Naive thymus-derived CD4-positive, alpha-beta T cell (primary cell): ENCODE measurements at places on chromosomes 11 and 22. TPM values are rescaled to one million over a fixed set of nuclear protein-coding genes. Genes with fewer than 3 reads are reported as not detected.
A peak's percentile ranks its signal among the peaks of the same experiment; 100 is the strongest.

FAM180B gene
- 0.21 TPM for total RNA-seq

APOBEC3G gene
- 18.5 TPM for total RNA-seq

DCDC1 gene
- 0.22 TPM for total RNA-seq

CLDN5 gene
- not detected for total RNA-seq

APOA1 gene
- total RNA-seq, result 0.70 TPM

PRAME gene
- not detected for total RNA-seq

KRTAP5-11 gene
- total RNA-seq, result not detected

PRODH gene
- total RNA-seq, result not detected

NFAM1 gene
- total RNA-seq, result 40.3 TPM

SLC7A4 gene
- not detected in 2 replicates for total RNA-seq

GAB4 gene
- not detected in 2 replicates for total RNA-seq

DEPDC7 gene
- total RNA-seq, result 7.2 TPM

GRK3 gene
- total RNA-seq, result 42.5 and 44.8 TPM in 2 replicates

MMP13 gene
- total RNA-seq, result not detected

- no peak overlapping the region for H3K4me3 ChIP-seq
- peaks cover 4% of the 10 kb centered on the region for H3K4me1 ChIP-seq
- H3K27ac ChIP-seq, result no peak overlapping the region
- no peak for DNase-seq
- no peaks in the 10 kb centered on the region for H3K27me3 ChIP-seq
Observed at GRCh38 chr11:119743006-119743405, 14.0 kb upstream of the NECTIN1 start.

GRCh38 chr11:74849525-74850391 is 99.1 kb downstream of the XRRA1 start:
- peaks cover 64% of the 10 kb centered on the region for H3K36me3 ChIP-seq
- H3K4me1 ChIP-seq, result no peaks in the 10 kb centered on the region
- no peak overlapping the region for H3K27ac ChIP-seq
- DNase-seq, result no peak

DNA sequence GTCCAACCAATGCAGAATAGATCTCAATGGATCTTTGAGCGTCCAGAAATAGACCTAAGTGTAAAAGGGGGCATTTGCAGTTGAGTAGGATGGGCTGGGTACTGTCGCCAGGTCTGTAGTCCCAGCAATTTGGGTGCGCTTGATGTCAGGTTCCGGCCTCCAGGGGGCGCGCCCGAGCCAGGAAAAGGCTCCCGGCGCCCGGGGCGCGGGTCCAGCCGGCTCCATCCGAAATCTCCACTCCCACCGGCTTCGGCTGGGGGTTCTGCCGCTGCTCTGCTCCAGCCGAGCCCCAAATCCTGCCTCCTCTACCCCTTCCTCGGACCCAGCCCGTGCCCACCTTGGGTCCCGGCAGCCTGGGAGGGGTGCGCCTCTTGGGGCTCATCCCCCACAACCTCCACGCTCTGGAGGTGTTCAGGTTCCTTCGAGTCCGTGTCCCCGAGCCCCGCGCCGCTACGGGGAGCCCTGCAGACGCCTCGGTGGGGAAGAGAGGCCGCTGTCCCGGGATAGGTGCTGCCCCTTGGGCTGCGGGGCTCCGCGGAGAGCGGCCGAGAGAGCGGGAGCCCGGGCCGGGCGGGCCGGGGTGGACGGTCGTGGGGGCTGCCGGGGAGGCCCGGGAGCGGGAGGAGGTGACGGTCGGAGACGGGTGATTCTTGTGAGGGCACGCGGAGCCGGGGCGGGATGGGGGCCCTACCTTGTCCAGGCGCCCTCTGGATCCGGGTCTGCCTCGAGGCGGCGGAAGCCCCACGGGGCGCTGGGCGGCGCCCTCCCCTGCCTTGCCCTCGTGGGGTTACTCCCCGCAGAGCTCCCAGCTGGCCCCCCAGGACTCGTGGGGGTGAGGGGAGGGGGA is 13.0 kb upstream of the CYB5R3 start:
- no peaks in the 10 kb centered on the region for H3K27me3 ChIP-seq
- no peaks in the 10 kb centered on the region for H3K36me3 ChIP-seq
- peak; percentile 77 for DNase-seq
- H3K4me3 ChIP-seq, result peak overlapping the region; percentile 66
- no peak overlapping the region for H3K27ac ChIP-seq

- no peaks in the 10 kb centered on the region for H3K27me3 ChIP-seq
- no peak overlapping the region for H3K27ac ChIP-seq
- H3K36me3 ChIP-seq, result no peaks in the 10 kb centered on the region
Observed at GRCh38 chr11:63007920-63008319, 7.7 kb downstream of the SLC22A8 start.

DNA sequence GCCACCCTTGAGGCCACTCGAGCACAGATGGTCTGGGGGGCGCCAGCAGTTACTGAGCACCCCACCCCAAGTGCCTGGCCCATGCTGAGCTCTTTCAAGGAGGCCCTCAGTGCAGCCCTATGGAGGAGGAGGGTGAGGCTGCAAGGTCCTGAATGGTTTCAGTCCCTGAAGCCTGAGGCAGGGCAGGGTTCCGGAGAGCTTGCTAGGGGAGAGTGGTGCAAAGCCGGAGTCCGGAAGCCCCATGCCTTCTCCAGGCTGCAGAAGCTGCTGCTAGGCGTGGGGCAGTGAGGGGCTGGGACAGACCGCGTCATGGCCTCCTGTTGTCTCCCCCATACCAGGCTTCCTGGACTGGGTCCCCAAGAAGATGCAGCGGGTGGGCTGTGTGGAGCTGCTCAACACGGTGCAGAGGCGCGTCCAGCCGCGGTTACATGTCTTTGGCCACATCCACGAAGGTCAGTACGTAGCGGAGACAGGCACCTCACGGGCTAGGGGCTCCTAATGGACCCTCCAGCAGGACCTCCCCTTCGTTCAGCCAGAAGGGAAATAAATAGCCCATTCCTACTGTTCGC is 90.6 kb downstream of the MPPED1 start:
- H3K36me3 ChIP-seq, result no peaks in the 10 kb centered on the region
- no peak for DNase-seq
- no peaks in the 10 kb centered on the region for H3K27me3 ChIP-seq
- H3K4me1 ChIP-seq, result no peaks in the 10 kb centered on the region

- no peaks in the 10 kb centered on the region for H3K27me3 ChIP-seq
- no peak overlapping the region for H3K4me3 ChIP-seq
- no peaks in the 10 kb centered on the region for H3K4me1 ChIP-seq
- H3K36me3 ChIP-seq, result no peaks in the 10 kb centered on the region
Observed at GRCh38 chr11:108751444-108751843, 86.6 kb downstream of the DDX10 start.

- no peak for DNase-seq
- peak overlapping the region; percentile 82 for H3K27ac ChIP-seq
- H3K27me3 ChIP-seq, result no peaks in the 10 kb centered on the region
Observed at GRCh38 chr11:47400768-47401279, 7.6 kb upstream of the SLC39A13 start.

DNA sequence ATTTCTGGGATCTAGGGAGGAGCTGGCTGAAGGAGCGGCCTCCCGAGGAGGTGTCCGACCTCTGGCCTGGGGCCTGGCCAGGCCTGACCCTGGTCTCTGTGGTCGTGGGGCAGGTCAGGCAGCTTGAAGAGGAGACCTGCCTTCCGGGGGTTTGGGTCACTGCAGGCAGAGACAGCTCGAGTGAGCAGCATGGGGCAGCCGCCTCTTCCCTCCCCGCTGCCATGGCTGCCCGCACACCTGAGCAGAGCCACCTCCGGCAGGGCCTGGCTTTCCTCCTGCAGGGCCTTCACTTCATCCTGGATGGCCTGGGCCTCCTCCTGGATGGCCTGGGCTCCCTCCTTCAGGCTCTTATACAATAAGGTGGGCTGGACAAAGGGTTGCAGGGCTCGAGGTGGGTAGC is 8.0 kb upstream of the NAALADL1 start:
- H3K36me3 ChIP-seq, result no peaks in the 10 kb centered on the region
- H3K27me3 ChIP-seq, result no peaks in the 10 kb centered on the region
- H3K4me3 ChIP-seq, result no peak overlapping the region
- H3K27ac ChIP-seq, result no peak overlapping the region

GRCh38 chr22:20422271-20423007 is 15.2 kb downstream of the SCARF2 start:
- no peak for DNase-seq
- no peak overlapping the region for H3K27ac ChIP-seq
- no peak overlapping the region for H3K4me3 ChIP-seq
- H3K27me3 ChIP-seq, result peaks cover 6% of the 10 kb centered on the region

GRCh38 chr11:15072551-15073143 is 746 bp upstream of the CALCB start:
- H3K27me3 ChIP-seq, result peaks cover 4% of the 10 kb centered on the region
- no peak overlapping the region for H3K27ac ChIP-seq
- H3K4me1 ChIP-seq, result peaks cover 6% of the 10 kb centered on the region
- no peaks in the 10 kb centered on the region for H3K36me3 ChIP-seq
- DNase-seq, result no peak
- H3K4me3 ChIP-seq, result no peak overlapping the region

- no peak overlapping the region for H3K27ac ChIP-seq
- no peaks in the 10 kb centered on the region for H3K27me3 ChIP-seq
- no peak for DNase-seq
Observed at GRCh38 chr11:92707665-92708064, 261.8 kb upstream of the MTNR1B start.

- H3K4me1 ChIP-seq, result no peaks in the 10 kb centered on the region
- no peak for DNase-seq
Observed at GRCh38 chr11:92082652-92083051, 142.0 kb upstream of the FAT3 start.

- no peak overlapping the region for H3K4me3 ChIP-seq
- H3K36me3 ChIP-seq, result no peaks in the 10 kb centered on the region
- no peak for DNase-seq
- H3K27ac ChIP-seq, result no peak overlapping the region
Observed at GRCh38 chr11:50412832-50413231, 380.2 kb downstream of the OR4C45 start.

- peaks cover 58% of the 10 kb centered on the region for H3K4me1 ChIP-seq
- H3K4me3 ChIP-seq, result peak overlapping the region; percentile 72
- no peaks in the 10 kb centered on the region for H3K27me3 ChIP-seq
- DNase-seq, result no peak
- peaks cover 27% of the 10 kb centered on the region for H3K36me3 ChIP-seq
Observed at GRCh38 chr22:39150848-39151215, 1.6 kb downstream of the CBX7 start.

GRCh38 chr11:1126935-1127663 is 30.7 kb upstream of the MUC5AC start:
- DNase-seq, result no peak
- H3K36me3 ChIP-seq, result no peaks in the 10 kb centered on the region
- H3K4me1 ChIP-seq, result no peaks in the 10 kb centered on the region
- H3K4me3 ChIP-seq, result no peak overlapping the region

DNA sequence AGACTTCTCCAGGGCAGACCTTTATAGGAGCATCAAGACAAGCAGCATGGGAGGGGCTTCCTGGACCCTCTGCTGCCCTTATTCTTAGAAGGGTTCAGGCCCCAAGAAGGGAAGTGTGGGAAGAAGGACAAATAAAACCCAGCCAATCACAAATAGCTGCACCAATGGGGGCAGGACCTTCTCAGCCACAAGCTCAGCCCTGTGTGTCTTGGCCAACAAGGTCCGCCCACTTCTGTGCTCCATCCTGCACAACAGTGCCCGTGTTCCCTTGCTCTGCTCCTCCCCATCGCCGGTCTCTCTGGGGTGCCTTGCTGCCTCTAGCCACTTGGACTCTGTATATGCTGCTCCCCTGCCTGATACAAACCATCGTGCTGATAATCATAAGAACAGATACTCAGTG is 86.1 kb downstream of the NAT10 start:
- H3K36me3 ChIP-seq, result no peaks in the 10 kb centered on the region
- H3K27me3 ChIP-seq, result no peaks in the 10 kb centered on the region
- no peak for DNase-seq

DNA sequence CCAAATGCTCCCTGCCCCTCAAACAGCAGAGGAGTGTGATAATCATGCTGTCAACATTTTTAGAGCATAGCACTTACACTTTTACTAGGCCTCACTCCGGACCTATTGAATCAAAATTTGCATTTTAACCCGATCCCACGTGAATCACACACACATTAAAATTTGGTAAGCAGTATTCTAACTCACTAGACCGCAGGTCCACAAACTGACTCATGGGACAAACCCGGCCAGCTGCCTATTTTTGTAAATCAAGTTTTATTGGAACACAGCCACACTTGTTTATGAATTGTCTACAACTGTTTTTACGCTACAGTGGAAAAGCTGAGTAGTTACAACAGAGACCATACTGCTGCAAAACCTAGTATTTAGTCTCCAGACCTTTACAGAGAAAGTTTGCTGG is 43.3 kb downstream of the SNX19 start:
- no peak for DNase-seq
- no peak overlapping the region for H3K27ac ChIP-seq
- H3K4me3 ChIP-seq, result no peak overlapping the region
- no peaks in the 10 kb centered on the region for H3K4me1 ChIP-seq

DNA sequence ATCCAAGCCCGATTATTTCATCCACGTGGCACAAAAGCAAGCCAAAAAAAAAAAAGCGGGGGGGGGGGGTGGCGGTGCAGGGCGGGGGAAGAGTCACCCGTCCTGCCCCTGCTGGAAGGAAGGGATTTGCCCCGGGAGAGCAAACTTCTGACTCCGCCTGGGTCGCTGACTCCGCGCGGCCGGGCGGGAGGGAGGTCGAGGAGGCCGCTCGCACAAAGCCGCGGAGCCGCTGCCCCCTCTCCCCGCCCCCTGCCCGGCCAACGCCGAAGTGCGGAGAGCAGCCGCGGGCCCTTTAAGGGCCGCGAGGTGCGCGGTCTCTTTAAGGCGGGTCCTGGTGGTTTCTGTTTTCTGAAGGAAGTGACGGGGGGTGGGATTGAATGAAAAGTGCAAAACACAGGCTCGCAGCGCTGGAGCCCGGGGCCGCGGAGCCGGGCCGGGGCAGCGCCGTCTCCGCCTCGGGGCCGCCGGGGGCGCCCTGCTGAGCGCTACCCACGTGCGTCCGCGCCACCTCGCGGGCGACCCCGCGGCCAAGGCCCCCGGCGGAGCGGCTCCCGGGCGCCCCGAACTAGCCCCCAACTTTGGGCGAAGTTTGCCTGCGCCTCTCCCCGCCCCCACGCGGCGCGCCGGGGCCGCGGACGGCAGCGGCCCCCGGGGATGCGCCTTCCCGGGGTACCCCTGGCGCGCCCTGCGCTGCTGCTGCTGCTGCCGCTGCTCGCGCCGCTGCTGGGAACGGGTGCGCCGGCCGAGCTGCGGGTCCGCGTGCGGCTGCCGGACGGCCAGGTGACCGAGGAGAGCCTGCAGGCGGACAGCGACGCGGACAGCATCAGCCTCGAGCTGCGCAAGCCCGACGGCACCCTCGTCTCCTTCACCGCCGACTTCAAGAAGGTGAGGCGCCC is at the start of gene OAF:
OAF (plus strand) TSS at position 407 of the 896 bp plus-strand sequence; CDS start at position 655, 248 bp downstream.
- no peaks in the 10 kb centered on the region for H3K36me3 ChIP-seq
- H3K4me1 ChIP-seq, result peaks cover 8% of the 10 kb centered on the region
- H3K4me3 ChIP-seq, result peak within 1 kb of the TSS; percentile 80
- H3K27ac ChIP-seq, result peak within 1 kb of the TSS; percentile 46
- H3K27me3 ChIP-seq, result no peaks in the 10 kb centered on the region
